ENCODE measurements at places on chromosomes 3 and 15.

DNA sequence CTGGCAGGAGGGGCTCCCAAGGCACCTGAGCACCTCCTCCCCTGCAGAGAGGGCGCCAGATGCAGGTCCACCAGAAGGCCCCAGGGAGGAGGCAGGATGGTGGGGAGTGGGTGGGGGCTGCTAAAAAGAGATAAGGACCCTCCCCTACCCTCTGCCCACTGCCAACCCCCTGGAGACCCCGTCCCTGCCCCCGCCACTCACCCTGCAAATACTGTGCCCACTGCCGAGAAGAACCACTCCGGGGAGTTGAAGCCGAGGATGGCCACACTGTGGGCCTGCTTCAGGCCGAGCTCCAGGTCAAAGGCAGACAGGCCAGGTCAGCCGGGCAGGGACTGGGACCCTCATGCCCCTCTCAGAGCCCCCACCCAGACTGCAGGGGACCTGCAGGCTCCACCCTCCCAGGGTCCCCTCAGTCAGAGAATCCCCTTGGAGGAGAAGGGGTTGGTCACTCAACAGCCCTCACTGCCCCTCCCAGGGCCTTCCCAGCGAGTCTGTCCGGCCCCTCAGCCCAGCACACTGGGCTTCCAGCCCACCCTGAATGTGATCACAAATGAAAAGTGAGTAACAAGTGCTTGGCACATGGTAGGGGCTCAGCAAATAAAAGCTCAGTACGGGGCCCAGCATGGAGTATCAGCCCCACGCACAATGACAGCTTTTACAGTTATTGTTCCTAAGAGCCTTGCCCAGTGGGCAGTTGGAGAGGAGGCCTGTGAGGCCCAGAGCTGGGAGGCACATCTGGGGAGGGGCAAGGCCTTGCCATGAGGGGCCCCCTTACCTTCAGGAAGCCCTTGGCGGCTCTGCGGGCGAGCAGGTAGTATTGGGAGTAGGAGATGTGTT is 40.4 kb downstream of the ACSBG1 start:
- DNase-seq, result no peak

DNA sequence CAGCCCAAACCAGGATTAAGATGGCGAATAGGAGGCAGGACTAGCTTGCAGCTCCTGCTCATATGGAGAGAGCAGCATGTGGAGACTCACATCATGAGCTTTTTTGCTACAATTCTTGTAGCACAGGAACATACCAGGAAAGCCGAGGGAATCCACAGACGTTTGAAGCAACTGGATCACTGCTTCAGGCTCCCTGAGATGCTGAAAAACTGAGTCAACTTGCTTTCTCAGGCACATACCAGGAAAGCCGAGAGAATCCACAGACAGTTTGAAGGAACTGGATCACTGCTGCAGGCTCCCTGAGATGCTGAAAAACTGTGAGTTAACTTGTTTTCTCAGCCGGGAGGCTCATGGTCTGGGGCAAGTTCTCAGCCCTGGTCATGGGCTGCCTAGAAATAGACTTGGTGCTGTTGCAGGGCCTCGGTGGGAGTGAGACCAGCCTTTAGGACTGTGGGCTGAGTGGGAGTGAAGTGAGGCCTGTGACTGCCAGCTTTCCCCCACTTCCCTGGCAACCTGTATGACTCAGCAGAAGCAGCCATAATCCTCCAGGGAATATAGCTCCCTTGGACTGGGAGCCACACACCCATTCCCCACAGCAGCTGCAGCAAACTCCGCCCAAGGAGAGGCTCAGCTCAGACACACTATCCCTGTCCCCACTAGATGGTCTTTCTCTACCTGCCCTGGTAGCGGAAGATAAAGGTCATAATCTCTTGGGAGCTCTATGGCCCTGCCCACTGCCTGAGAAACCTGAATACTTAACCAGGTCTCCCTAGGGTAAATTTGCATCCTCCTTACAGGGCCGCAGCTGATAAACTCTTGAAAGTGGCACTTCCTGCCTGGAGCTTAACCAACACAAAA is 51.9 kb upstream of the PFN2 start:
- DNase-seq, result no peak

DNA sequence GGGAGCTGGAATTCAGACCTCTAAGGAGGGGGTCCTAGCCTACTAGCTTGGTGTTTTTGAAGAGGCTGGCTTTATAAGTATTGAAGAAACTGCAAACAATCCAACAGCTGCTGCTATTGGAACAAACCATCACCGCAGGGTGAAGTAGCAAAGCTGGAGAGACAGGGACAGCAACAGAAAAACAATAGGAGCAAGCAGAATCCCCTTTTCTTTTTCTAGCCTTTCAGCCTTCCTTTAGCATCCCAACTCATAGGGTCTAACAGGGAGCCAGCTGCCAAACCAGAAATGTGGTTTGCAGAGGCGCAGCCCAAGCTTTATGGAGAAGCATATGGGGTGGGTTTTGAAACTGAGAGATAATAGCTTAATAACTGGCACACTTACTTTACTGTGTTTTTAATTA is 106.2 kb upstream of the CHMP2B start:
- no peak for DNase-seq

- DNase-seq, result no peak
Observed at GRCh38 chr3:158845765-158846350, 44.0 kb downstream of the MFSD1 start.

DNA sequence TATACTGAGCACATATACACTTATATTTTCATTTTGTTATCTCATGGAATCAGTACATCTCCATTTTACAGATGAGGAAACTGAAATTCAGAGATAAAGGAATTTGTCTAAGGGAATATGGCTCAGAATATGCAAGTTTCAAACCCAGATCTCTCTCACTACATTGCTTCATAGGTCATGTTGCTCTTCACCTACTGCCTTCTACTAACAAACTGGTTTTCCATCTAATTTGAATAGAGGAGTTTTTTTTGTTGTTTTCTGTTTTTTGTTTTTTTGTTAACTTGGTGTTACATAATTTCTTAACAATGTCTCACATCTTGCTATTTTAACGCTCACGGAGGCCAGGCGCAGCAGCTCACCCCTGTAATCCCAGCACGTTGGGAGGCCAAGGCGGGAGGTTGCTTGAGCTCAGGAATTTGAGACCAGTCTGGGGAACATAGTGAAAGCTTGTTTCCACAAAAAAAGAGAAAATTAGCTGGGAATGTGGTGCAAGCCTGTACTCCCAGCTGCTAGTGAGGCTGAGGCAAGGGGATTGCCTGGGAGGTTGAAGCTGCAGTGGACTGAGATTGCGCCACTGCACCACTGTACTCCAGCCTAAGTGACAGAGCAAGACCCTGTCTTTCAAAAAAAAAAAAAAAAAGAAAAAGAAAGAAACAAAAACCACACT is 37.0 kb downstream of the FMN1 start:
- DNase-seq, result no peak

- no peak for DNase-seq
Observed at GRCh38 chr15:99122831-99123712, 18.2 kb downstream of the SYNM start.

DNA sequence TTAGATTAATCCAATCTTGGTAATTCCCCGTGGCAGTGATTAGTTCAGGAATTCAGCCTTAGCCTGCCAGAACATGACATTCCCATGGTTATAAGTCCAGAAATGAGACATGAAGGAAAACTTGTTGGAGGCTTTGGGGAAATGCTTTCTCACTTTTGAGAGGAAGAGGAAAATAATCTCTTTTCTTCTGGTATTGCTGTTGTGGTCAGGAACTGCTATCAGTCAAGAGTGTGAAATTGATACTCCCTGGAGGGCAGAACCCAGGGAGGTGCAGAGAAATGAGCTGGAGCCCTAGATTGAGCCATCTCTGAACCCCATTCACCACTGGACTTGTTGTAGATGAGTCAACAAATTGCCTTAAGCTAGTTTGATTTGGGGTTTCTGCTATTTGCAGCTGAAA is 38.6 kb upstream of the APH1B start:
- no peak for DNase-seq

- no peak for DNase-seq
Observed at GRCh38 chr3:85535517-85535916, 576.7 kb downstream of the CADM2 start.
